ENCODE measurements at places on chromosomes 11 and 22.

GRCh38 chr11:63015521-63016215 is at the start of gene SLC22A8:
SLC22A8 (minus strand) TSS chr11:63015841; CDS start chr11:63014958, 883 bp downstream.
- no peak for DNase-seq

DNA sequence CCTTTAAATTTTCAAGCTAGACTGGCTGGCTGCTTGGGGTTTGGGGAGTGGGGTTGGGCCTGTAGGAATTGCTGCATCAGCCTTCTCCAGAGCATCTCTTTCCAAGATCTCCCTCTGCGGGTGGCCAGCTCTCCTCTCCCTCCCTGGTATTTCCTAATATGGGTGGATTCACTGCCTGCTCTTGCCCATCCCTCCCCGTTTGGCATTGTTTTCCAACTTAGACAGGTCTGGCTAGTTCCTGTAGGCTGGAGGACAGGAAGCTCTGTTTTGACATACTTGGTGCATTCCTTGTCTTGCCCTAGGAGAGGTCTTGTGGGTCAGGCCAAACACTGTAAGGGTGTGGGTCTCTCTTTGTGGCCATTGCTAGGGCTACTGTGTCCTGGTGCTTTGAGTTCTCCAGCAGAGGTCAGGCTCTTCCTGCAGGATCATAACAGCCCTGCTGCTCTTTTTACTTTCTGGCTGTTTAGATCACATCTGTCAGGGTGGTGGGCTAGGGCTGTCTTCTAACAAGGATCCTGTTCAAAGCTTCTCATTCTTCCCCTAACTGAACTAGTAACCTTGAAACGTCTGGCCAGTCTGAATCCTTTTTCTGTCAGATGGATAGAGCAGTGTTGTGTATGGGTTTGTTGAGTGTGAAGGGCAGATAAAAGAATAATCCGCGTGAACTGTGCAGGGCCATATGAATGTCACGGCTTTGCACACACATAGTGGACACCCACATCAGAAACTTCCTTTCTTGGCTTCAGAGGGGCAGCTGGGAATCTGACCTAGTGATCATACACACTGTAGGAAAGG is 18.3 kb upstream of the MICALL1 start:
- DNase-seq: no peak

GRCh38 chr11:64449381-64450167 is 90.6 kb downstream of the RPS6KA4 start:
- no peak for DNase-seq

- no peak for DNase-seq
These were observed 736.5 kb downstream of the DLG2 start for GRCh38 chr11:84890676-84891075.

DNA sequence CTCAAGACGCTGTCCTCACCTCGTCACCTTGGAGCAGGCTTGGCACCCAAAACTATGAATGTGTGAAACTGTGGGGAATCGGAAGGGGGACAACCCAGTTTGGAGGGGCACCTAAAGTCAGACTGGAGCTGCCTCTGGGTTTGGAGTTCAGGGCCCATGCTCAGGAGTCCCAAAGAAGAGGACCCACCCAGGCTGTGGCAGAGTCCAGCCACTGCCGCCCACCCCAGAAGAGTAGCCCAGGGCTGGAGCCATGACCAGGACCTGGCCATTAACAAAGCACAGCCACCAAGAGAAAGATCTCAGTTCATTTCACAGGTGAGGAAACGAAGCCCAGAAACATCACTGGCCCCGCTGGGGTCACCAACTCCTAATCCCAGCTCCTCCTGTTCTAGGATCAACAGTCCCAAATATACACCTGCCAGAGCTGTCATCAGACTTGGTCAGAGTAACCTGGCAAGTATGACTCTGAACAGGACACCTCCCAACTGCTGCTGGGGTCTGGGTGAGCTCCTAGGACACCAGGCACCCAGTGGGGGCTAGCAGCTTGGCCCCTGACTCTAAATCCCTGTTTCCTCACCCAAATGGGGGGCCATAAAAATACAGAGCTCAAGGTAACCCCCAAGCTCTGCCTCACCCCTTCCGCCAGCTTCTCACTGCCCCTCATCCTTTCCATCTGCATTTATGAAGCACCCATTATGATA is 2.7 kb downstream of the RAB3IL1 start:
- no peak for DNase-seq

DNA sequence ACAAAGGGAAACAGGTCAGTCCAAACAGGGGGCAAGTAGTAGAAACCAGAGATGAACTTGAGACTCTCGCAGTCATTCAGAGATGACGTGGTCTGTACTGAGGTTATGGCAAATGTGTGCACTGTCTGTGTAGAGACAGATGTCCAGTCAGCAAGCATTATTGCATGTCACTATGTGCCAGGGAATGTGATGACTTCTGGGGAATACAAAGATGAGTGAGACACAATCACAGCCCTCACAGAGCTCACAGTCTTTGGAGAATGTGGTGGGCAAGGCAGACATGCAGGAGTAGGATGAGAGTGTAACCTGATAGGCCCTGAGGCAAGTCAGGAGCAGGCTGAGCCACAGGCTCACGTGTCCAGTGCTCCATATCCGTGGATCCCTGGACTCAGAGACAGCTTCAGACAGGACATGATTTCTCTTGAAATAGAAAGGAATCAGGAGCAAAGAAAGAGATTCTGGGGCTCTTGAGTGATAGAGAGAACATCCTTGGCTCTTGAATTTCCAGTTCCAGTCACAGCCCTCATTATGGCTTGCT is 550.7 kb downstream of the ETS1 start:
- no peak for DNase-seq

DNA sequence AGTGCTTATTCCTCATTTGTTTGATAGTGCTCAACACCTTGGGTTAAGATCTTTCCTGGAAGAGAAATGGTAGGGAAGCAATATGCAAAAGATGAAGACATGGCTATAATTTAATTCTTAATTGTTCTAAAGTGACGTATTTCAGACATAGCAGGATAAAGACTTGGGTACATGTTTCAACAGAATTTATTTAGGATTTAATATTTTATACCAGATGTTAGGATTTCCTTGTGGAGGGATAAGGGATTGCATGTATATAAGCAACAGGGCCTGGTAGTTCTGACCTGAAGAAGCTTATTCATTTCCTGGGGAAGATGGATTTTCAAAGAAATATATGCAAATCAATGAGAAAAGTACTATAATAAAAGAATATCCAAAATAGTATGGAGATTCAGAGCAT is 163.8 kb downstream of the FAT3 start:
- DNase-seq: no peak

GRCh38 chr11:70421123-70421522 is 22.8 kb downstream of the CTTN start:
- DNase-seq: no peak

Measured in non-pigmented ciliary epithelial cell (primary cell).